ENCODE measurements at places on chromosomes 12 and 14. TPM values are rescaled to one million over a fixed set of nuclear protein-coding genes. Genes with fewer than 3 reads are reported as not detected.
A peak's percentile ranks its signal among the peaks of the same experiment; 100 is the strongest.

- peak; percentile 23 for DNase-seq
Observed at GRCh38 chr12:115383668-115384067, 699.7 kb upstream of the TBX3 start.

DPY19L2 gene
- total RNA-seq = 5.4 TPM

SLC17A8 gene
- not detected for total RNA-seq

MCRS1 gene
- 73.7 TPM for total RNA-seq

FOXM1 gene
- 38.6 TPM for total RNA-seq

DNA sequence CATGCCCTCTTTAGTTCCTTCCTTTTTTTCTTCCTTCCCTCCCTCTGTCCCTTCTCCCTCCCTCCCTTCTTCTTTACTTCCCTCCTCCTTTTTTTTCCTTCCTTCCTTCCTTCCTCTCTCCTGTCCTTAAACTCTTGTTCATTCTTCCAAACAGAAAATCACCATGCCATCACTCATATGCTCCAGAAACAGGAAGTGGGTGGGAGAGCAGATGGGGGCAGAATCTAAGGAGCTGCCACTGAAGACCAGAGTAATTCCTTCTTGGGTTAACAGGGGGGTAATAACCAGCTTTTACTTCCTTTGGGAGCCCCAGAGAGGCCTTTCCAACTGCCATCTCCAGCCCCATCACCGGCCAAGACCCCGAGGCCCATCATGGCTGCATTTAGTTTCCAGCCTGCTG lies 51.2 kb downstream of the SVOP start:
- DNase-seq = no peak

DNA sequence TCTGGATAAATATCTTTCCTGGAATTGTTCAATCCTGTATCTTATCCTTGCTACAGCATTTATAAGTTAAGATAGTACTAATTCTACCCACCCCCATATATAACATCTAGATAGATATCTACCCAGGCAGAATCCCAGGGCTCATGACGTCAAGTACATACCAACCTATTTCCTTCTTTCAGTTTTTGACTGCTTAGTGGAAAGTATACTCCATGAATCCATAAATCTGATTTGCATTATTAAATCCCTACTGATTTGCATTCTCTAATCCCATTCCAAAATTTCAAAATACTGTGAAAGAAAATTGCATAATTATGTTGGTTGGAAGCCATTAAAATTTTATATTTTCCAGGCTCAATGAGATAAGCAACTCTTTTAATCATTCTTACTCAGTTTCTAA lies 111.7 kb downstream of the KITLG start:
- no peak for DNase-seq

DNA sequence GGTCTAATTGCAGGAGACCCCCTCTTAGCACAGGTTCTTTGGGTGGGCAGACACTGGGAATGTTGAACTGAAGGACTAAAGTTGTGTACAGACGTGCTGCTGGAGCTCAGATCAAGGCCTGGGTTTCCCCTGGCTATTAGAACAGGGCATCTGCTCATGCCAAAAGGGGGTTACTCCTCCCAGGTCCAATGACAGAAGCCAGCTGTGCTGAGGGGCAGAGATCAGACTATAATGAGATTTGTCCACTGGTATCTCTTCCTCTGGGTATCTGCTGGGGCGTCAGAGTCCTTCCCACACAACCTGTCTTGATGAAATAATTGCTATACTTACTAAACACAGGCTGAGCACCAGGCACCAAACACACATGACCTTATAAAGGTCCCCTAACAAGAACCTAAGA lies 42.6 kb downstream of the LTBP2 start:
- no peak for DNase-seq

DNA sequence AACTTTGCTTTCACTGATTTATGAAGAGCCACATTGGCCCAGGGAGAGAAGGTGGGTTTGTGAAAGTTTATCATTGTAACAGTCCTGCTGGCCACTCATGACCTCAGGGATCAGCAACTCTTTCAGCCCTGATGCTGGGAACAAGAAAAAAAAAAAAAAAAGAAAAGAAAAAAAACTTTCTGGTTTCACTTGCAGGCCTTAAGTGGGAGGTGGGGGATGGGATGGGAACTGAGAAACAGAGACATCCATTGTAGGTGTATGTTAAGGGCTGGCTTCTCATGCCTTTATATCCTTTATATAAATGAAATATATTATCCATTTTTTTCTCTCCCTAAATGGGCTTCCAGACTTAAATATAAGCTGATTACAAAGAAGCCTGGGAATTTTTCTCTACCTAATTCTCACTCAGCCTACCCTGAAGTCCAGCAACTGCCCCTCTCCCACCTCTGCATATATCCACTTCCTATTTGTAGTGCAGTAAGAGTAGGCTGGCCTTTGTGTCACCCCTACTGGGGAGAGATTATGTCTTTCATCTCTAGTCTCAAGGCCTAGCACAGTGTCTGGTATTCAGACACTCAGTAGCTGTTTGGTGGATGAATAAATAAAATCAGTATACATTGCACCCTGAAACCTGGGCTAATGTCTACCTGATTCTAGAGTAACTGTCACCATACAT lies 187.1 kb downstream of the KICS2 start:
- no peak for DNase-seq

DNA sequence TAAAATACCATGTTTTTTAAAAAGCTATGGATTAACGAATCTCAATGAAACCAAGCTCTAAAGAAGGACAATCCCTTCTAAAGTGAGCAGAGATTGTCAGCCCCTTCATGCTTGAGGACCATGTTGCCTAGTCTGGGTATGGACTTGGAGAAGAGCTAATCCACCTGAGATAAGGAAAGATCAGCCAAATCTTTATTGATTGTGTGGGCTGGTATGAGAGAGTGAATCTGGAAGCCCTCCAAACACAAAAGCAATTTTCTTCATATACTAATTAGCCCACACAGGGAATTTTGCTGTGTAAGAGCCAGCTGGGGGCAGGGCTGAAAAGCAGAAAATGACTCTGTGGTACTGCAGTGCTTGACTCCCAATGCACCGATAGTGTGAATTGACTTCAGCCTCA lies 47.4 kb upstream of the DICER1 start:
- no peak for DNase-seq

DNA sequence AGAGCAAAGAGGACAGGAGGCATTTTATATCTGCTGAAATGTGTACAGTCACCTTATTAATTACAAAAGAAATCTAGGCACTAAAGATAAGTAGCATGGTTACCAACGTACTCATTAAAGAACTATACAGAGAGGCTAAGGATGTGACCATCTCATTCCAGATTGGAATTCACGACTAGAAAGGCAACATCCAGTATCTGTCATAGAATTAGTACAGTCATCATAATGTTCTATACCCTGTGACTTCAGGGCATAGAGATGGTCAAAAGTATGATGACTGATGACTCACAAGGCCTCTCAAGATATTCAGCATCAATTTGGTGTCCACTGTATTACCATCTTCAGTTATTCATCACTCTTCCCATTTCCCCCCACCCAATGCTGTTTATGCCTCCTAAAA lies 144.0 kb upstream of the PLEKHG7 start:
- peak; percentile 52 for DNase-seq

GRCh38 chr12:19075711-19076340 lies 53.7 kb upstream of the PLEKHA5 start:
- DNase-seq = no peak

MFAP5 gene
- total RNA-seq = not detected

CLEC2A gene
- total RNA-seq = not detected

- DNase-seq = peak; percentile 65
Observed at GRCh38 chr14:56005191-56006053, 112.8 kb upstream of the PELI2 start.

DNA sequence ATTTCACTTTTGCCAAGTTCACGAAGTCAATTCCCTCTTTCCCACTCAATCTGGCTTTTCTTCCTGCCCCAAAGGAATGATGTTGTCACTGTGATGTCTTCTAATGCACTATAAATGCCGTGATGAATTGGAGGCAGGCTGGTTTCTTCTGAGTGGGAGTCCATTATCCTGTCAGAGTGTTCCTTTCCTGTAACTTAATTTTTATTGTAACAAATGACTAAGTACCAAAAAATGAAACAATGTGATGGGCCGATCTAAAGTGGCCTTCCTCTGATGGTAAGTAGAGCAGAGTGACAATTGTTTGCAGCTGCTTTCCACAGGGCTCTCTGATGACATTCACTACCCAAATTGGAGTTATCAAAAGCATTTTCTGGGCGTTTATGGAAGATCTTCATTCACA lies 22.2 kb downstream of the TMEM30B start:
- DNase-seq = peak; percentile 31

DNA sequence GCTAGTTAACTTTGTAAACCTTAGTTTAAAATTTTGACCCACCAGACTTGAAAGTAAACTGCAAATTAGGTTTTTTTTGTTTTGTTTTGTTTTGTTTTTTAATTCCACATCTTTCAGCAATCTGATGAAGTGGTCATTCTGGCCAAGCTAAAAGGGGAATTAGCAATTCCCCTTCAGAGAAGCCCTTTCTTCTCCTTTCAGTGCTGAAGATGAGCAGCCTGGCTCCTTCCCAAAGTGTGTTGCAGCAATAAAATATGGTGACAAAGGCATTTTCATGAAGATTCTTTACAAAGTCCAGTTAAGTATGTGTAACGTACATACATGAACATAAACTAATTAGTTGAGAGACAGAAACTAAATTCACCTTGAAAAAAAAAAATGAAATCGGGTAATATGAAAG lies 380.1 kb downstream of the NOVA1 start:
- DNase-seq = no peak

GLS2 gene
- 0.20 TPM for total RNA-seq

Data from RPMI7951 (cell line).